ENCODE measurements at places on chromosomes 3 and 15.

DNA sequence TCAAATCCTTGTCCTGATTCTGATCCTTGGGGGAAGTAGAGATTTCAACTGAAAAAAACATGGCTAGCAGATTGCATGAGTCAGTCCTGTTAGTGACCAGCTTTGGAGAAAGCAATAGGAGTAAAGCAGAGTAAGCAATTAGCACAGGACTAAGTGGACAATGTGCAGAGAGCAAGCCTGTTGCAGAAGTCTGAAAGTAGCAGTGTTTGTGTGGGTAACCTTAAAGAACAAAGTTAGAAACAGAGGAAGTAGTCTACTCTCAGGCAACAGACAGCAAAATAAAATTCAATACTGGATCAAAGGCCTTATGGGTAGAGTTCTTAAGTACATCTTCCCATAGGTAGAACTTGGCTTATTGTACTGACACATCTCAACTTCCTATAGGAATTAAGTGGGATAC lies 916.8 kb downstream of the CADM2 start:
- DNase-seq, result no peak

DNA sequence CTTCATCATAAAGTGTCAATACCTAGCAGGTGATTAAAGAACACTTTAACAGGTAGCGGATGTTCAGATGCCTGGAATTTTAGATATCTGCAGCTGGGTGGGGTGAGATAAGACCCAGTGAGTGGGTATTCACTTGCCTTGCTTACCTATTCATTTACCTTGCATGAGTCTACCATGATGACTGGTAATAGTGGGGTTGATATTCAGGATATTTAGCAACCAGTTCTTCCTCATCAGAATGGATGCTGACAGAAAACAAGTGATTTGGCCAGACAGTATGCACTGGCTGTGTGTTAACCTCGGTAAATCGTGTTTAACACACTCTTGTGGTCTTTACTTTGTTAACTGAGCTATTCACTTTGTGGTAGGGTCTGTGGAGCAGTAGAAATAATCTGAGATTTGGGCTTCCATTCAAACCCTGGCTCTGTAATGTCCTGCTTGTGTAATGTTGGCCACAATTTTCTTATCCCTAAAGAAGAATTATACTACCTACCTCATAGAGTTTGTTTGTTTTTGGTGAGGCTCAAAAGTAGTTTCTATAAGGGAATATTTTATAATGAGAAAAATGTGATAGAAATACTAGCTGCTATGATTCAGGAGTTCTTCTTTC lies 391.9 kb upstream of the TBL1XR1 start:
- DNase-seq, result no peak

- DNase-seq, result no peak
Measured at GRCh38 chr3:108097322-108098002, 6.6 kb upstream of the CD47 start.

- peak; percentile 64 for DNase-seq
Measured at GRCh38 chr15:74322558-74323180, 44.8 kb downstream of the CYP11A1 start.

DNA sequence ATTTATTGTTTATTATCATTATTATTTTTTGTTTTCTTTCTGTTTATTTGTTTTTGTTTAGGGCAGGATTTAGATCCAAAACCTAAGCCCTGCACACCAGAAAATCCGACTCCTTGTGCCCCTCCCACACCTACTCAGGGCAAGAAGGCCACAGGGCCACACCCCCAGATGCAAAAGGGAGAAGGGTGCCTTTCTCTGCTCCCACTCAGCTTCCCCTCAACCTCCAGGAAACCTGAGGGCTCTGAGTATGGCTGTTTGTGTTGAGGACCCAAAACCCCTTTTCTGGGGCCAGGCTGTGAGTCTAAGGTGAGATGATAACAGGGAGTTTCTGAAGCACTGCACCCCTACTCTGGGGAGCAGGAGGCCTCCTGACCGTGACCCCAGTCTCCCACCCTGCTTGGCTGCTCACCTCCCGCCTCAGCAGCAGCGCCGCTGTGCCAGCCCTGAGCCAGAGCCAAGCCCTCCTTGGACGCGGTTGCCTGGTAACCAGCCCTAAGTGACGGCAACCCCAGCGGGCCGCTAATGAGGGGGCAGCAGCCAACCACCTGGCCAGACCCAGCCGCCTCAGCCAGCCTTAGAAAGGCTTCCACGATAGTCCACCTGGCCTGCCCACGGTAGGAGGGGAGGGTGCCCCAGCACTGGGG lies 6.4 kb upstream of the C15orf39 start:
- no peak for DNase-seq

- DNase-seq, result peak; percentile 61
Measured at GRCh38 chr3:108662142-108662738, 72.7 kb downstream of the DZIP3 start.

GRCh38 chr3:16378920-16379319 lies 113.9 kb downstream of the OXNAD1 start:
- no peak for DNase-seq

DNA sequence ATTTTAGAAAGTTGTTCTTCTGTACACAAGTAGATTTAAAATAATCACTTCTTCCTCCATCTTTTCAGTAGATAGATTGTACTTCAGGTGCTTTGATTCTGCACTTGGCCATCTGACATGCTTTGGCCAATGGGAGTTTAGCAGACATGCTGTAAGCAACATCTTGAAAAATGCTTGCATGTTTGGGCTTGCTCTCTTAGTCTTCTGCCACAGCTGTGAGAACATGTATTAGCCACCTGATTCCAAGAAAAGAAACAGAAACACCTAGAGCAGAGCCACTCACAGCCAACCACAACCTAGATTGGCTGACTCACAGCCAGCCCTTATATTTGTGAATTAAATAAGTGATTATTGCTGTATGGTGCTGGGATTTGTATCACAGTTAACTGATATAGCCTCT lies 70.2 kb upstream of the GADL1 start:
- no peak for DNase-seq

DNA sequence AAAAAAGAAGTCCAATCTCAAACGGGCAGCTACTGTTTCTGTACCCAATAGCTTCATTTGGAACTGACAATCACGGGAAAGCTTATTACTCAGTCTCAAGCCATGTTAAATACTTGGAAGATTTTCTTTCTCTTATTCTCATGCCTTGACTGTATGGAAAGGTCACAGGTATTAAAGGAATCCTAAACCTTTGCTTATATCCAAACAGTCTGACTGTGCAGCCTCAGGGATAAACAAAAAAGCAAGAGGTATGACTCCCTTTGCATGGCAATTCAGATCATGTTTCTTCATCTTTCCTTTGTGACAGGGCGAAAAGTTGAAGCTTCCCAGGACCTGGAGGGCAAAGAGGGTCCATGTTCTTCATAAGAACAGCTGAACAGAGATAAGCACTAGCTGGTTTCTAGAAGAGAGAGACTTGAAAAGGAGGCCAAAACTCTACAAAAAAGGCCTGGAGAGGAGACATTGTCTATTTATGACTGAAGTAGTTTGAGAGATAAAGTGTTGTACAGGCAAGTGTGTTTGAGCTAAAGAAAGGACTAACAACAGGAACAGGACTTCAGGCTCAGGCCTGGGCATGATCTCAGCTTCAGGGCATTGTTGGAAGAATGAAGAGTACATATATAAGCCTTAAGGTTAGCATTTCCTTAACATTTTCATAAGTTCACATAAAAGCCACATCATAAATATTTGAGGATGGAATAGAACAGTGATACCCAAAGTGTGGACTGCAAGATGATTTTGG lies 231.0 kb upstream of the THRB start:
- no peak for DNase-seq

DNA sequence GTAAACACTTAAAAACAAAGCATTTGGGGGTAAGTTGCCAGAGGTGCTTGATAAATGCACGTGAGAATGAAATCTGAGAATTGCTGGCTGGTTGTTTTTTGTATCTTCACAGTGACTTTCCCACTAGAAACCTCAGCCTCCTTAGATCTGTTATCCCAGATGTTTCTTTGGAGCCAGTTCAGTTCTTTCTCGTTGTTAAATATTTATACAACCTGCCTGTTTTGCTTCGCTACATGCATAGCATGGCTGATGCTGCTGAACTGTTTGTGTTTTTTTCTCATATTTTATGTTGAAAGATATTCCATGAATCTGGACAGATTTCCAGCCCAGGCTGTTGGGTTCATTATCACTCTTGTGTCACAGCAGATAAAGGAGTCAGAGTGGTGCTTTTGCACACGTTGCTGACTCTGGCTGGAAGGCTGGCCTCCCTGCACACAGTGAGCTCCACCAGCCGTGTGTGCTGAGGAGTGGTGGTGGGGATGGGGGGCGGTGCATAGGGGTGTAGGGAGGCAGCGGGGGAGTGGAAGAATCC lies 80.2 kb downstream of the ARNT2 start:
- DNase-seq, result no peak

GRCh38 chr15:27061739-27062138 lies 90.8 kb downstream of the GABRG3 start:
- DNase-seq, result no peak

GRCh38 chr3:195697582-195698324 lies 23.0 kb upstream of the MUC20 start:
- DNase-seq, result no peak

- peak; percentile 39 for DNase-seq
Measured at GRCh38 chr15:90002428-90002844, 1.3 kb downstream of the ZNF710 start.

GRCh38 chr15:78415284-78415683 lies 22.7 kb upstream of the IREB2 start:
- DNase-seq, result no peak

Measured in CD4-positive, alpha-beta T cell treated with Interleukin-6 for 4 hours (primary cell).